ENCODE measurements at places on chromosomes 16 and 17.
A peak's percentile ranks its signal among the peaks of the same experiment; 100 is the strongest.

DNA sequence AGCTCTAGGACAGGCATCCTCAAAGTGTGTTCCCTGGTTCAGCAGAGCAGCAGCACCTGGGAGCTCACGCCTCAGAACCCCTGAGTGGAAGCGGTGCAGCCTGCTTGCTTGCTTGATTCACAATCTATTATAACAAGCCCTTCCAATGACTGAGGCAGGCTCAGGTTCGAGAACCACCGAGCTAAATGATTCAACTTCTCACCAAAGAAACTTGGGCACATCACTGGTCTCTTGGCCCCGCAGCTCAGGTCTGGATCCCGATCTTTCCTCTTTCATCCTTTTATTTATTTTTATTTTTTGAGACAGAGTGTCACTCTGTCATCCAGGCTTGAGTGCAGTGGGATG, 24.5 kb downstream of the CLUH start:
- no peak for DNase-seq

DNA sequence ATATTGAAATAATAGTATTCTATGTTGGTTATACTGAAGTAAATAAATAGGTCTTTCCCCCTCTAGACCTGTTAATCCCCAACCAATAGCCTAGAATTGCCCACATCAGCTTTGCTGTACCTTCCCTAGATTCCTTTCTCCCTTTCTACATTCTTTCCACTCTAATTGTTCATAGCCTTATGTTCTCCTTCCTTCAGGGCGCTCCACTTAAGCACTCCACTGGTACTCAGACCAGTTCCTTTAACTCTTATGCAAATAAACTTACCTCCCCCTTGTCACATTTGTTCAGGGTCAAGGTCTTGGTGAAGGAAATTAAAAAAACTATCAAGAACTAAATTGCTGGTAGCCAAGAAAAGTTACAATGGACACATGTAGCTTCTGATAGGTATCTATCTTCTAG, 294.8 kb downstream of the UTP18 start:
- DNase-seq: no peak

DNA sequence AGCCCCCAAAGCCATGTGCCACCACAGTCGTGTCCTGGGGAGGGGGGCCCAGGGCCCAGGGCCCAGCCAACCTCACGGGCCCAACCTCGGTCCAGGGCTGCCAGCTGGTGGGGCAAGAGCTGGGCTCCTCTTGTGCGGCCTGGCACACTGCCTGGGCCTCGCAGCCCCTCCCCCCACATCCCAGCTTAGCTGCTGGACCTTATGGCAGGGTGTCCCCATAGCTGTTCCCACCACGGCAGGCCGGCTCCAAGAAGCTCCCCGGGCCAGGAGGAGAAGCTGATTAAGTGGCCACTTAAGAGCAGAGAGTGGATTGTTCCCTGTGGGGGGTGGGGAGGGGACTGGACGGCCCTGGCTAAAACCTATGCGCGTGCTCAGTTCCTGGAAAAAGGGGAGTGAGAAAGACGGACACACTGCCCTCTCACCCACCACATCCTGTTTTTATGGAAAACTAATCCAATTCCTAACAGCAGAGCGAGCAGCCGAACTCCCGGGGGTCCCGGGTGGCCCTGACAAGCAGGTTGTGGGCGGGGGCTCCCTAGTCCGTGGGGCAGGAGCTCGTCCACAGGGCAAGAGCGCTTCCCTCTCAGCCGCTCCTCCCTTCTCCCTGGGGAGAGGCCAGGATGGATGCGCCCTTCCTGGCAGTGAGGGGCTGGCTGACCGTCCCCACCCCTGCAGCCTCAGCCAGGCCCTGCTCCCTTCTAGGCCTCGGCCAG, 16.8 kb downstream of the PIEZO1 start:
- no peak for DNase-seq

GRCh38 chr16:10964891-10965326, 20.5 kb downstream of the CLEC16A start:
- no peak for DNase-seq

GRCh38 chr17:77107506-77108433, 33.0 kb upstream of the SEC14L1 start:
- no peak for DNase-seq

DNA sequence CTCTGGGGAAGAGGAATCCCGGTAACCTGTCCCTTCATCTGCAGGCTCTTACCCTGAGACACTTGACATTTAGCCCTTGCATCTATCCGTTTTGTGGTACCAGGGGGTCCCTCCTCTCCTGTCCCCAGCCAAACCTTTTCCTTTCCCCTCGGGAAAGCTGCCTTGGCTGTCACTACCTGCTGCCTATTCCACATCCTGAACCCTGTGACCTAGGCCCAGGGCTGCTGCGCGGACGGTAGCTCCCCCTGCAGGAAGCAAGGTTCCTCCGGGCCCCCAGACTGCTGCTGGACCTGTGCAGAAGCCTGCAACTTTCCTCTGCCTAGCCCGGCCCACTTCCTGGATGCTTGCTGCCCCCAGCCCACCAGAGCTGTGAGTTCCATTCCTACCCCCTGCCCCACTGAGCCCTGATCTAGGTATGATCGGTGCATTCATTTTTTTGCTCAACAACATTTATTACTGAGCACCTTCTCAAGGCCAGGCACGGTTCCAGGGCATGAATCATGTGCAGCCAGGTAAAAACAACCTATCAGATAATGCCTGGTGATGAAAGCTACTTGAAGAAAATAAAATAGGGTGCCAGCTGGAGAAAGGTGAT, 10.5 kb upstream of the ALDOA start:
- DNase-seq: peak; percentile 67

GRCh38 chr17:48610282-48611211, at the start of gene HOXB7:
Gene HOXB7, minus strand, starts transcription at chr17:48611017. Its CDS starts 99 bp downstream, at chr17:48610918.
- no peak for DNase-seq

DNA sequence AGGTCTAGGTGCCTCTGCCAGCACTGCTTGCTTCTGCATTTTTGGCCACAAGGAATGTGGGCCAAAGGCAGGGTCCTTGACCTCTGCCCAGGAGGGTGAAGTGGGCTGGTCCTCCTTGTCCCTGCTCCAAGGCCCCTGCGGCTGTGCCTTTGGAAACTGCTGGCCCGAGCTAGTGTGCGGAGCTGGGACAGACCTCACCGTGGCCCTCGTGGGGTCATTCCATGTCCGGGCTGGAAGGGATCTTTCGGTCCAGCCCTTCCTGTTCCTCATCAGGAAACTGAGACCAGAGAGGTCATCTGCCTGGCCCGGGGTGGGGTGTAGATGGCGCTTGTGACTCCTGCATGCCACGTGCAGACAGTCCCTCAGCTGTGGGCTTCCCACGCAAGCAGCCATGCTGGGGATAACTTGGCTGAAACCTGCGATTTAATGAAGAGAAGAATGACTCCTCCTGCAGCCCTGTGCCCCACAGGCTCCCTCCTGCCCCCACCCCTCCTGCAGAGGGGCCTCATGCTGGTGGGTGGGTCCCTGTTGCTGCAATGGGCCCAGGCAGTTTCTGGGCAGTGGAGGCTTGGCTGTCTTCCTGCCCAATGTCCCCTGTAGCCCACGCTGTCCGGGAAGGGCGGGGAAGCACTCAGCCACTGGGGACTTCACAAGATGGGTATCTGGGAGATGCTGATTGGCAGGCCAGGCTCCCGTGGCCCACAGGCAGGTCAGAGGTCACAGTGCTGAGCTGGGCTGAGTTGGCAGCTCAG, 245.2 kb downstream of the SEC14L1 start:
- DNase-seq: no peak

DNA sequence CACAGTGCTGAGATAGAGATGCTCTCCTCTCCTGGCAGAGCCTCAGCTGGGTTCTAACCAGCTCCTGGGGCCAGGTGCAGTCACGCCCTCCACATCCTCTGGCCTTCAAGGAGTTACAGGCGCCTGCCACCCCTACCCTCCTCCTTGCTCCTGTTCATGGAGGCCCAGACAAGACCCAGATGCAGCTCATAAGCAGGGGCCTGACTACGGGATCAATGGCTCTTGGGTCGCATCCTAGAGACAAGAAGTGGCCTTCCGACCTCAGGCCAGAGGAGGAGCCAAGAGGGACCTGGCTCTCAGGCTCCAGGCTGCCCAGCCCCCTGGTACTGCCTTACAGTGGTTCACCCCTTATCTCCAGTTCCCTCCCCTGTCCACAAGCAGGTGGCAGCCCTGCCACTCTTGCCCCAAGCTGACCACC, 23.0 kb downstream of the ARHGAP27 start:
- peak; percentile 49 for DNase-seq

GRCh38 chr17:27593232-27593856, 37.6 kb upstream of the LGALS9 start:
- DNase-seq: no peak
